Naive B cell (primary cell): ENCODE measurements at places on chromosomes 7 and 10. TPM values are rescaled to one million over a fixed set of nuclear protein-coding genes. Genes with fewer than 3 reads are reported as not detected.

- no peak for DNase-seq
These were observed 2.1 kb downstream of the CASP7 start for GRCh38 chr10:113681533-113682470.

GRCh38 chr10:101826852-101827434 is 8.7 kb upstream of the OGA start:
- no peak for DNase-seq

The LRMDA gene
- not detected for polyA plus RNA-seq

DNA sequence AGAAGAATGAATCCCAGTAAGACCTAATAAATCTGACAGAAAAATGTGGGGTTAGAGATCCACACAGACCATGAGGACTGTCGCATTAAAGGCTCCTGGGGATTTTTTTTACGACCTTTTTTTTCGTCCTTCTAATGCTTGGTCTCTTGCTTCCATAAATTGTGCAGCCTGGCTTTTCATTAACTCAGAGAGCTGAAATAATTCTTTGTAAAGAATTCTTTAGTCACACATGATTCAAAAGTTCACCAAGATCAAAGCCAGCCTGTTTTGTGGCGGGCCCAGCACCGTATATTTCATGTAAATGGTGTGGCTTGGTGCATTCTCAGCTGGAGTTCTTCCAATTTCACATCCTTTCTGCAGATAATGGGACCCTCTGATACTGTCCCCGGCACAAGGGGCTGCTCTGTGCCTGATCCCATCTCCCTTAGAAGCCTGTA is 206.6 kb upstream of the BMPER start:
- no peak for DNase-seq

DNA sequence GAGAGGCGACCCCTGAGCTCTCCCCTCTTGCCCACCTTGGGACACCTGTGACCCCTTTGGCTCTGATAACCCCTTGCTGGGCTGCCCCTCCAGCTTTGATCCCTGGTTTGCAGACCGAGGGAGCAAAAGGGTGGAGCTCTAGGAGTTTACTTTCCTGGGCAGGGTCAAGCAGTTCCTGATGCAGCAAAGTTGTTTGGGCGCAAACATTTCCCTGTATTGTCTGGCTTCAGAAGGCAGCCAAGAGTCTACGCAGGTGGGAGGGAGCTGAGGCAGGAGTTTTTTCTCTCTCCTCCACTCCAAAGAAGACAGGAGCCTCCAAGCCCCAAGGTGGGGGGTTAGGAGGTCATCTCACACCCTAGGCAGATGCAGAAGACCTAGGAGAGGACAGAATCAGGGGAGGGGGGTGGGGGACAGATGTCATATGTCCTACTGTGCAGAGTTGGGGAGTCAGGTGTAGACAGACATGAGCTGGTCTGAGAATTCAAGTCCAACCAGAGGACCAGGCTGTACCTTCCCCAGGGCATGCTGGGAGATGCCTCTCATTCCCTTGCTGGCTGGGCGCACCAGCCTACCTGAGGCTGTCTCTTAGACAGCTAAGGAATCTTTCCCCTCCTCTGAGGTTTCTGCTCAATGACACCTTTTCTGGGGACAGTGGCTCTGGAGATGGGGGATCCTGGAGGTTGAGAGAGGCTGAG is 20.5 kb downstream of the TMEM270 start:
- DNase-seq: no peak

GRCh38 chr10:99429517-99430095 is 818 bp downstream of the GOT1 start:
- DNase-seq: no peak

- no peak for DNase-seq
These were observed 11.6 kb downstream of the LBX1 start for GRCh38 chr10:101217450-101218281.

DNA sequence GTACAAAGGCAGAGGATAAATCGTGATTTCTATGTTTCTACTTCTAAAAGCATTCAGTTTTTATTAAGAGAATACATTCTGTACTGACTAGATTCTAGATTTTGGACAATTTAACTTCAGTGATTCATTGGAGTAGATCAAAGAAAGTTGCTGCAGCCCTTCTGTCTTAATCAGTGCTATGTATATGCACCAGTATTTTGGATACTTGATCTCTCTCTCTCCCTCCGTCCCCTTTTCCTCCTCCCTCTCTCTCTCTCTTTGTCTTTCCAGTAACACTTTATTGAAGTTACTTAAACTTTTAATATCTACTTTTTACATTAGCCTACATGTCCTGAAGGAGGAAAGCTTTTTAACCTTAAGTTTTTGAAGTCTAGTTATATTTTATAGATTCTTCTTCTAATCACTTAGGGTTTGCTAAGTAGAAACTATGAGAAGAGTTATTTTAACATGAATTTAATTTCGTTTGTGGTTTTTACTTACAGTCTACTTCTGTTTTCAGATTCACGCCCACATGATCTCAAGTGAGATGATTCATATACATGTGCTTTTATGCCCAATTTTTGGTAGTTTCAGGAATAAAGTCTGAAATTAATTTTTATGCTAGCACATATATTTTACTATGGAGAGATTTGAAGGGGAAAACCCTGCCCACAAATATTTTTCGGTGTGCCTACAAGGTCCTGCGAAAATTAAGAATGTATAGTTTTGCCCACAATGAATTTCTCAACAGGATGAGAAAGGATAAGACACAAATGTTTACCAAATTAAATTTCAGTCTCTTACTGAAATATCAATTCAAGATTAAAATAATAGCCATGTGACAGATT is 9.1 kb downstream of the MDFIC start:
- DNase-seq: peak; percentile 43

The TBXAS1 gene
- 0.57 TPM for polyA plus RNA-seq

GRCh38 chr7:3897430-3898372 is 596.6 kb downstream of the SDK1 start:
- DNase-seq: peak; percentile 40

The DGKB gene
- not detected for polyA plus RNA-seq

- DNase-seq: no peak
These were observed 79.6 kb downstream of the ANLN start for GRCh38 chr7:36469236-36469635.

The PRPF18 gene
- polyA plus RNA-seq: 46.4 TPM

GRCh38 chr10:27717861-27718260 is 27.8 kb downstream of the MKX start:
- DNase-seq: no peak

DNA sequence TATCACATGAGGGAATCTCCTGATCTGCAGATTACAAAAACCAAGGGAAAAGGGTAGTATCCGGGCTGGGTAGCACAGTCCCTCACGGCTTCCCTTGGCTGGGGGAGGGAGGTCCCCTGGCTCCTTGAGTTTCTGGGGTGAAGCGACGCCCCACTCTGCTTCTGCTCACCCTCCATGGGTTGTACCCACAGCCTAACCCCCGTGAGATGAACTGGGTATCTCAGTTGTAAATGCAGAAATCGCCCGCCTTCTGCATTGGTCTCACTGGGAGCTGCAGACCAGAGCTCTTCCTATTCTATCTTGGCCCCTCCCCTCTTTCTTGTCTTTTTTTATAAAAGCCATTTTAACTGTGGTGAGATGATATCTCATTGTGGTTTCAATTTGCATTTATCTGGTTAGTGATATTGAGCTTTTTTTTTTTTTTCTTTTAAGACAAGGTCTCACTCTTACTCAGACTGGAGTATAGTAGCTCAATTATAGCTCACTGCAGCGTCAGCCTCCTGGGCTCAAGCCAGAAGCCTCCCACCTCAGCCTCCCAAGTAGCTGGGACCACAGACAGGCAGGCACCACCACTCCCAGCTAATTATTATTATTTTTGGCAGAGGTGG is 87.8 kb downstream of the ABCC2 start:
- no peak for DNase-seq

DNA sequence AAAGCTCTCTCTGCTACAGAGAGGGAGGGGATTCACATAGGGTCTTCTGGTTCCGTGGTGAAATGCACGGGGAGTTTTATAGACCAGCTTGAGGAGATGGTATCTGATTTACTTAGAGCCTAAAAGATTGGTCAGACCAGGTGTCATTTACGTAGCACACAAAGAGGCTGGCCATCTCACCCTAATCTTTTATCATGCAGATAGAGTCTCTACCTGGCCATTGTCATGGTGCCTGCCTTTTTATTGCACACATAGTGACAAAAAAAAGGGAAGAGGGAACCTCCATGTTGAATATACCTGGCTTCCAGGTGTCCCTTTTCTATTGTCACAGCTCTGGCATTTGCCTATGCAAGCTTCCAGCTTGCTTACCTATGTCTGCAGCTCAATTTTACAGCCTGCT is 1456.1 kb downstream of the GATA3 start:
- no peak for DNase-seq

DNA sequence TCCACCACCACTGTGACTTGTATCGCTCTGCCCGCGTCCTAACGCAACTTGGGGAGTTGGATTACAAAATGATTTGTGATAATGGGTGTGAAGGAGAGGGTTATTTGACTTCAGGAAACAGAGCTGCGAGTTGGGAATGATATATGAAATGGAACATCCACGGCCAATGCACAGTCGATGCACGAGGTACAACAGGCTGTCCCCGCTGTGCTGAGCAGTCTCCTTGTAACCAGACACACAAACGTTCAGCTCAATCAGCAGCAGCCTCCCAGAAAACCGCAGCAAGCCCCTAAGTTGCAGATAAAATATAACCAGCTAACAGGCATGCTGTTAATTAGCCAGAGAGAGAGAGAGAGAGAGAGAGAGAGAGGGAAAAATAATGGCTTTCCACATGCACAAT is 332.7 kb upstream of the MGMT start:
- no peak for DNase-seq

The CNPY4 gene
- polyA plus RNA-seq: 5.8 TPM

DNA sequence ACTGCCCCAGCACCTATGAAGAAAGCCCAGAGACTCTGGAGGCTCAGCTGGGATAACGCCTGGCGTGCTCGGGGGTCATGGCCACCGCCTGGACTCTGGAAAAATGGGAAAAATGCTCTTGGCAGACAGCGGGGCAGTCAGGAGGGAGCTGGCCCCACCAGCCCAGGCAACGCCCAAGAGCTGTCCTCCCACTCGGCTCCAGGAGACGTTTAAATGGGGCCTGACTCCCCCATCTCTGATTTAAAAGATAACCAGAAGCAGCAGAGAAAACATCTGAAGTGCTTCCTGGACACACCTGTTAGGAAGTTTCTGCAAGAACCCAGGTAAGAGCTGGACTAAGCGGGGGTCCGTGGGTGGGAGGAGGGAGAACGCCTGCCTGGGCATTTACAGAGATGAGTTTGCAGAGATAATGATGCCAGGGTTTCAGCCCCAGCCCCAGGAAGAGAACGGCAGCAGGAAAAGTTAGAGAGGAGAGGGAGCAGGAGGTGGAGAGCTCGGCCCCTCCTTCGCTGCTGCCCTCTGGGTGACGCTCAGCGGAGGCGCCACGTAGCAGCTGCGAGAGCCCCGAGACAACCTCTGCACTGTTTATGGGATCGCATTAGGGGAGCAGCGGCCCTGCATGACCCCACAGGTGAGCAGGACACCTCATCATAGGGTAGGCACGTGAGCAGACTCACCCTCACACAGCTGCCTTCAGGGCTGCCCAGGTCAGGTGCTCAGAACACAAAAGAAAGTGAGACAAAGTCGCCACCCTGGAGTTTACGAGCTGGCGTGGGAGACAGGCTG is 83.5 kb upstream of the INSIG1 start:
- no peak for DNase-seq

- no peak for DNase-seq
These were observed 4.0 kb upstream of the AFAP1L2 start for GRCh38 chr10:114408112-114408967.

DNA sequence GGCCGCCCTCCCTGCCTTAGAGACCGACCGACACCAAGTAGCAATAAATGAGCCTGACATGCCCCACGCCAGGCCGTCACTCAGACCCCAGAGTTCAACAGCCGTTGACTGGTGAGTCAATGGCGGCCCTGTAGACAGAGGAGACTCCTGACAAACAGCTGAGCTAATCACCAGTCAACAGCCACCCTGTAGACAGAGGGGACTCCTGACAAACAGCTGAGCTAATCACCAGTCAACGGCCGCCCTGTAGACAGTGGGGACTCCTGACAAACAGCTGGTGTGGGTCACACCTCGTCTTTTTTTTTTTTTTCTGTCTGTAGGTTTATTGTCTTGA is 16.9 kb upstream of the KNDC1 start:
- no peak for DNase-seq

GRCh38 chr10:47240173-47240572 is 59.8 kb upstream of the GDF10 start:
- no peak for DNase-seq

DNA sequence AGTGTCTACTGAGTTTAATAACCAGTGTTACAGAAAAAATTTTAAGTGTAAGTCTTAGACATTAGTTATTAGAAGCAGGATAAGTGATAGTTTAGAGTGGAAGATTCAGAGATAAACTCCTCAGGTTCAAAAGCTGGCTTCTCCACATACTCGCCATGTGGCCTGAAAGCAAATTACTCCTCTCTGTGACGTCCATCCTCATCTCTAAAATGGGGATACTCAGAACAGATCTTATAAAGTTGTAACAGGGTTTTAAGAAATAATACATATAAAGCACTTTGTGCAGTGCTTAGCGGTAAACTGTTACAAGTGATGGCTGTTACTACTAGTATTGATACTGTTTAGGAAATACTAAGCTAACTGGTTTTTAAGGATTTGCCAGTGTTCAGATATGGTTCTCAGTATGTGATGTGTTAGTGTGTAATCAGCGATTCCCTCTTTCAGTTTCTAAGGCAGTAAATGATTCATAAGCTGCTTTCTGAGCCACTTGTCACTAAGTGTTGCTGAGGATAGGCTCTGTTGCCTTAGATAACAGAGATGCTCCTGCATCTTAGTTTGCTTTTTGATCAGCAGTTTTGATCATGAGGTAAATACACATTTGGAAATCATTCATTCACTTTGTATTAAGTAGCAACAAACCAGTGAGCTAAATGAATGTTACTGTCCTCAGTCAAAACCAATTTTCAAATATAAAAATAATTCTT is 58.7 kb downstream of the CYP51A1 start:
- no peak for DNase-seq

DNA sequence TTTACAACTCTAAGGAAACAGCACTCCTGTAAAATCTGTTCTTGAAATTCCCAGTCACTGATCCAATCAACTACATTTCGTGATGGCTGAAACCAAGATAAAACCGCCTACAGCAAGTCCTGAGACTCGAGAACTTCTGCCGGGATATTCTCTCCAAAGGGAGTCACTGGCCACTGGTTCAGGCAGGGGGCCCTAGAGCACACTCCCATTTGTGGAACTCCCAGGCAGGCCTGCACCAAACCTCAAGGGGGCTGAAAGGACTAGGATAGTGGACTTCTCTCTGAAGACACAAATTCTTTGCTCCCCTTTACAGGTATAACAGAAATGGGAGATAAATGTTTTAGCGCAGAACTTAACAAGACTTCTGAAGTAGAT is 16.3 kb downstream of the CYTH3 start:
- no peak for DNase-seq

The NPSR1 gene
- not detected for polyA plus RNA-seq

The ANKRD30A gene
- polyA plus RNA-seq: not detected

DNA sequence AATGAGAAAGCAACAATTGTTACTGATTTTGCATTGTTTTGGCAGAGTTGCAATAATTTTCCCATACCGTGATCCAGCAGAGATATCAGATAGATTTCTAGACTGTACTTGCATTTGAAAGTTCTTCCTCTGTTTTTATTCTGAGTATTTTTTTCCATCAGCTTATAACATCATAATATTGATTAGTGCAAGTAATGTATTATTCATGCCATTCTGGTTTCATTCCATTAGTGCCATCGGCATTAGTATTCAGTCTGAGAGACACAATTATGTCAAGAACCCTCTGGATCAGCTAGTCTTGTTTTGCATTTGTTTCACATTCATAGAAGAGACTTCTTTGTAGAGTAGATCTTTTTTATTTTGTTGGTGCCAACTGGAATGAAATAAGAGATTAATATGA is 304.0 kb downstream of the BBS9 start:
- DNase-seq: no peak
